ENCODE measurements at places on chromosomes 3 and 15. TPM values are rescaled to one million over a fixed set of nuclear protein-coding genes. Genes with fewer than 3 reads are reported as not detected.

- DNase-seq: no peak
Measured at GRCh38 chr3:167830007-167830406, 94.5 kb downstream of the SERPINI1 start.

- DNase-seq: no peak
Measured at GRCh38 chr15:41567862-41568261, 8.8 kb downstream of the TYRO3 start.

GRCh38 chr15:83106994-83107840 is at the start of gene TM6SF1:
Gene TM6SF1 (plus strand): TSS chr15:83107645. CDS start chr15:83107681, 36 bp downstream.
- DNase-seq: no peak

The GOLGA6L10 gene
- total RNA-seq: 0.26 TPM
